ENCODE measurements at places on chromosomes 7 and 10.
A peak's percentile ranks its signal among the peaks of the same experiment; 100 is the strongest.

DNA sequence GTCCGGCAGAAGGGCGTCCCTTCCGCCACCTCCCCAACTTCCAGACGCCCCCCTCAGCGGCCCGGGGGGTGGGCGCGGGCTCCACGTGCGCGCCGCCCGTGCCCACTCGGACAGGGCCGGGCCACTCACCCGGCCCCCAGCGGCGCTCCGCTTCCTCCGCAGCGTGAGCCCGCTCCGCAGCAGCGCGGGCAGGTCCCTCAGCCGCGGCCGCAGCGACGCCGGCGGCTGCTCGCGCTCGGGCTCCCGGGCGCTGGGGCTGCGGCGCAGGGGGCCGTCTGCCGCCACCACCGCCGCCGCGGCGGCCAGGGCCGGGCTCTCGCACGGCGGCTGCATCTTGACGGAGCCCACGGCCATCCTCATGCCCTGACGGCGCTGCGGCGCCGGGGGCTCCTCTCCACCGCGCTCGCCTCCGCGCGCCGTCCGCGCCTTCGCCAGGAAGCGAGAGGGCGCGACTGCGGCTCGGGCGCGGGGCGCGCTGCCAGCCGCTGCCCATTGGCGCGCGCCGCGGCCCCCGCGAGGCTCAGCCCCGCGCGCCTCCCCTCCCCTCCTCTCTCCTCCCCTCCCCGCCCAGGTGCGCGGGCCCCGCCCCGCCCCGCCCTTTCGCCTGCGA, at the start of gene RAPGEF5:
Gene RAPGEF5, minus strand, starts transcription at position 454 of the 610 bp plus-strand sequence. Its CDS starts 94 bp downstream, at position 360.
- peak; percentile 59 for DNase-seq

- DNase-seq = no peak
Measured at GRCh38 chr10:97222326-97222961, 36.7 kb upstream of the SLIT1 start.

DNA sequence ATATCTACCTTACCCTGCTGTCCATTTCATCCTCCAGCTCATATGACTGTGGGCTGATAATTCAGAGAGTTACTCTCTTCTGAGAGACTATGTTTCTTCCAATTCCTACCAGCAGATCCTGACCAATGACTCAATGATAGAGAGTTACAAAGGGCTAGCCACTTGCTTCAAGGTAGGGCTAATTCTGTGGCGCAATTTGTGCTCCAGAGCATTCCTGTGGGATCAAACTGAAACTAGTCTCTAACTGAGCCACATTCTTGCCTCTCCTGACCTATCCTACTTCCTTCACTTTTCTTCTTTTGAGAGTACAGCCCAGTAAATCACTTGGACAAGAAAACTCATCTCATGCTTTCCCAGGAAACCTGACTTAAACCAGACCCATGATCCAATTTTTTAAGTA, 17.9 kb upstream of the ASZ1 start:
- DNase-seq = no peak

- no peak for DNase-seq
Measured at GRCh38 chr7:158111906-158112570, 475.6 kb downstream of the PTPRN2 start.

GRCh38 chr10:12797471-12798262, 203.8 kb downstream of the CCDC3 start:
- DNase-seq = no peak

DNA sequence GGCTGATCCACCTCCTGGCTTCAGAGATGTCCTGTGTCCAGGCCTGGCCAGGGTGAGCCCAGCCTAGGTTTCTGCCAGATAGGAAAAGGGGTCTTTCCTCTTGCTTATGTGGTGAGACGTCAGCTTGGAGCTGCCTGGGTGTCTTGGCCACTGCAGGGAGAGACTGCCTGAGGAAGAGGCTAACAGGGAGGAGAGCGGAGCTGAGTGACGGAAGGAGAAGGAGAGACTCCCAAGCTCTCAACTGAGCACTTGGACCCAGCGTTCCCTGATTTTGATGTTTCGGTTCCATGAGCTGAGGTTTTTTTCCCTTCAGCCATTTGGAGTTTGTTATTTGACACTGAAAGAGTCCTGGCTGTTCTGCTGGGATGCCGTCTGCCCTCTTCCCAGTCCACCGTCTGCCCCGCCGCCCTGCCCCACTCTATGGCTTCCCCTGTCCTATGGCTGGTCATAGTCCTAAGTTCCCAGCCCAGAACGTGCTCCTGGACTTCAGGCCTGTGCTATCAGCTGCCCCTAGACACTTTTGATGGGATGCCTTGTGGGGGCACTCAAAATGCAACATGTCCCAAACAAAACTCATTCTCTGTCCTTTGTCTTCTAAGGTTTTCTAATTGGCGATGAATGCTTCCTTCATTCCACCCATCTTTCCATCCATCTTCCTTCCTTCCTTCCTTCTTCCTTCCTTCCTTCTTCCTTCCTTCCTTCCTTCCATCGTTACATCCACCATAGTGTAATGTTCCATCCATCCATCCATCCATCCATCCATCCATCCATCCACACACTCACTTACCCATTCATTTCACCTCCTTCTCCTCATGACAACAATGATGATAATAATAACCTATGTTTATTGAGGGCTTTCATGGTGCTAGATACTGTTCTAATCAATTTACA, 20.3 kb upstream of the PCBD1 start:
- peak; percentile 39 for DNase-seq

- no peak for DNase-seq
Measured at GRCh38 chr7:118855290-118855689, 630.8 kb downstream of the ANKRD7 start.

DNA sequence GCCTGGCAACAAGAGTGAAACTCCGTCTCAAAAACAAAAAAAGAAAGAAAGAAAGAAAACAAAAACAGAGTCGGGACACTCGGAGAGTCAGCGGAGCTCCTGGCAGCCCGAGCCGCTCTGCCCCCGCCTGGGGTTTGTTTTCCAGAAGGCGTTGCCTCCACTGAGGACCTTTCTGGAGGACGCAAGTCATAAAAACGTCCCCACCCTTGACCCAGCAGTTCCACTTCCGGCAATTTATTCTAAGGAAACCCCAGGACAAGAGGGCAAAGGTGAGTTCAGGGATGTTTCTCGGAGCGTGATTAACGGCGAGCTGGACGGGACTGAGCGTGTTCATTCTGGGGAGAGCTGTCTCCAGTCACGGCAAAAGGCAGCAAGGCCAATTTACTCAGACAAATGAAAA, 27.0 kb upstream of the SUN1 start:
- DNase-seq = peak; percentile 82

DNA sequence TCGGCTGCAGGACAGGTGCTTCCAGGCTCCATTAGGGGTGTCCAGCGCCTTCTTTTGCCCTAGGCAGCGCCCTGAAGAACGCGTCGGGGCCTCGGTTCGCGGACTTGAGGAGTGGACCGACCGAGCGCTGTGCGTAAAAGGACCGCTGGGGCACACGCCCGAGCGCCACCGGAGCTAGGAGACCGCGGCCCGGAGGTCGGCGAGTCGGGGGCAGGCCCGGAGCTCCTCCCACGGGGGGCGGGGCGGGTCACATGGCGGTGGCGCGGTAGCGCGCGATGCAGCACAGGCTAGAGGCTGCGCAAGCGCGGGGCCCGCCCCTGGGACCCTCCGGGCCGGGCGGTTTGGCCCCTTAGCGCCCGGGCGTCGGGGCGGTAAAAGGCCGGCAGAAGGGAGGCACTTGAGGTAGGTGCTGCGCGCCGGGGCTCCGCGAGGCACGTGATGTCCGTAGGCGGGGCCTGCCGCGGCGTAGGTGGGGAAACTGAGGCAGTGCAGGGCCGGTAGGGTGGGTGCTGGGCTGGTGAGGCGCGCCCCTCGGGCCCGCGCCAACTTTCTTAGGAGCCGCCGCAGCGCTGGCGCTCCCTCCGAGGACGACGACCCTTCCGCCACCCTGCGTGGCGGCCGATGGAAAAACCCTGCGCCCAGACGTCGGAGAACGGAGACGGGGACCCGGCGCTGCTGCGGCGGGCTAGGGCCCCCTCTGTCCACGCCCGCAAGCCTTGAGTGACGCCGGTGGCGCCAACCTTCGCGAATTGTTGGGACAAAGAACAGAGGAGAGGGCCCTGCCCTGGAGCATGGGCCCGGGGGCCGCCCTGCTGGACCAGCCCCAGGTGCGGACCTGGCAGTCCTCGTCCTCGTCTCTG, at the start of gene PRXL2A:
Gene PRXL2A, plus strand, starts transcription at position 310 of the 860 bp plus-strand sequence. CDS start 11,917 bp downstream, outside the sequence.
- DNase-seq = peak; percentile 96

GRCh38 chr10:43955002-43955596, 306.4 kb upstream of the ZNF32 start:
- DNase-seq = no peak

- peak; percentile 69 for DNase-seq
Measured at GRCh38 chr7:67364441-67365017, 367.9 kb downstream of the TYW1 start.

DNA sequence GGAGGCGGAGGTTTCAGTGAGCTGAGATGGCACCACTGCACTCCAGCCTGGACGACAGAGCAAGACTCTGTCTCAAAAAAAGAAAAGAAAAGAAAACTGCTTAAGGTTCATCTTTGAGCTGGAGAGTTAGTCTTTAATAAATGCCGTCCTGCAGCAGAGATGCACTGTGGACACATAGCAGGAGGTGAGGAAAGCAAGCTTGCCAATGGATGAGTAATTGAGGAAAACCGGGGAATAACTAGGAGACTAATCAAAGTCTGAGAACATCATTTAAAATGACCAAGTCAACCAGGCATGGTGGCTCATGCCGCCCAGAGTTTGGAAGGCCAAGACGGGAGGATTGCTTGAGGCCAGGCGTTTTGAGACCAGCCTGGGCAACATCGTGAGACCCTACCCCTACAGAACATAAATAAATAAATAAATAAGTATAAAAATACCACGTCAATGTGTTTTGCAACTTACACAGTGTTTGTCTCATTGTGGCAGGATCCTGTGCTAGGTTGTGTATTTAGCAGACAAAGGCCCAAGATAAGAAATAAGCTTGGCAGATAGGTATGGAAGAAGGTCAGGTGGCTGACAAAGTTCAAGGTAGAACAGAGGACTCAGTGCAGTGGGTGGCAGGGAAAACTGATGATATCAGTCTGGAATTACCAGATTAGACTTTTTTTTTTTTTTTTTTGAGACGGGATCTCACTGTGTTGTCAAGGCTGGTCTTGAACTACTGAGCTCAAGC, 115.7 kb upstream of the KMT2C start:
- no peak for DNase-seq

DNA sequence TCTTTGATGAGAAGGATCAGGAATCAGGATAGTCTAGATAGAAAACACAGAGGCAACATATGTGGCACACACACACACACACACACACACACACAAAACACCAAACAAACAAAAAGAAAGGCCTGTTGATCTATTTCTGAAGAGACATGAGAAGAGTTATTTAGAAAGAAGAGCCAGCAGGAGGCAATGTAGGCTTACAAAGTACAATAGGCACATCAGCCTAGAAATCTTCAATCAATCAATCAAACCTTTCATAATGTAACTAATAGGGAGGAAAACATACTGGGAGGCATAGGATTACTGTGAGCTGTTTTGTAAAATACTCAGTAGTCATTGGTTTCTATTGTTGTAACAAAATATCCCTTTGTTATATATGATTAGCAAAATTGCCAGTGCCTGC, 47.3 kb upstream of the TES start:
- DNase-seq = no peak

GRCh38 chr7:82600531-82600930, 157.0 kb upstream of the CACNA2D1 start:
- DNase-seq = no peak

DNA sequence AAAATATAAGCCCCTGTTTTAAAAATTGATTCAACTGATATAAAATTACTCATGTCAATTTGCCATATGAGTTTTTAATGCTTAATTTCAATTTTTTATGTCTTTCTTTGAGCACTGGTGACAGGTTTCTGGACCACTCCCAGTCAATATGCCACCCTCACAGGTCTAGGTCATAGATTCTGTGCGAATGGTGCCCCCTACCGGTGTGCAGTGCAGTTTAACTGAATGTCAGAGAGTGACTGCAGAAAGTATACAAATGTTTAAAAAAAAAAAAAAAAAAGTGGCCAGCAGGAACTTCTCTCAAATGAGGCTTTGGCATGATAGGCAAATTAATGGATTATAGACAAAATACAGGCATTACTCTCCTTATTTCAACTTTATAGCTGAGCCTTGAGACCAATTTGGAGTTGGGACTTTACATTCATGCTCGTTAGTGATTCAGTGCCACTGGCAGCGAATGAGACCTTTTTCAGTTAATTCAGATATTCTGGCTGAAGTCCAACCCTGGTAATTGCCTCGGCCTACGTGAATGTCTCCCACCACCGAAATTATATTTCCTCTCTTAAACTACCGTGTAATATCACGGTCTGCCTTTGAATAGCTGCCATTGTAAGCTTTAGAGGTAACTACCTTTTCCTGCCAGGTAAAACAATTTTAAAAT, 427.6 kb downstream of the PHTF2 start:
- DNase-seq = peak; percentile 79

- DNase-seq = no peak
Measured at GRCh38 chr10:122419016-122419415, 35.4 kb upstream of the ARMS2 start.

DNA sequence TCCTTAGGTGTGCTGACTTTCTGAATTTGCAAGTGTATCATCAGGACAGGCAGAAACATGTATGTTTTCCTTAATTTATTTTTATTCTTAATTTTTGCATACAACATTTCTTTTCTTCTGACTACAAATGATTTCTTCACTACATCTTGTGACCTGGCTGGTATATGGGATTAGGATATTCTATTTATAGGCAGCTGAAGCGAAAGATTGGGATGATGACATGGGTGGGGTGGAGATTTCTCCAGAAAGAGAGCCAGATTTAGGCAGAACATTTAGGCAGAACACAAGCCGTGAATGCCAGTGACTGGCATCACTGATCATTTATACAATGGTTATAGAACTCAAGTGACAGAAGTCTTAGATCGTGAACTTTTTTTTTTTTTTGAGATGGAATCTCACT, 256.7 kb downstream of the KLF6 start:
- no peak for DNase-seq

DNA sequence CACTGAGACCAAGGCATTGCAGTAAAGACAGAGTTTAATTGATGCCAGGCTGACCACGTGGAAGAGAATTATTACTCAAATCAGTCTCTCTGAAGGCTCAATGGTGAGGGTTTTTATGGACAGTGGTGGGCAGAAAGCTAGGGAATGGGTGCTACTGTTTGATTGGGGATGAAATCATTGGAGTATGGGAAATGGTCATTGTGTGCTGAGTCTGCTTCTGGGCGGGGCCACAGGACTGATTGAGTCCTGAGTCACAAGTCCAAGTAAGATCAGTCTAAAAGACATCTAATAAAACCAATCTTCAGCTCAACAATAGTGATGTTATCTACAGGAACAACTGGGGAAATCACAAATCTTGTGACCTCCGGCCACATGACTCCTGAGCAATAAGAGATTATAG, 868.4 kb downstream of the SORCS3 start:
- no peak for DNase-seq

DNA sequence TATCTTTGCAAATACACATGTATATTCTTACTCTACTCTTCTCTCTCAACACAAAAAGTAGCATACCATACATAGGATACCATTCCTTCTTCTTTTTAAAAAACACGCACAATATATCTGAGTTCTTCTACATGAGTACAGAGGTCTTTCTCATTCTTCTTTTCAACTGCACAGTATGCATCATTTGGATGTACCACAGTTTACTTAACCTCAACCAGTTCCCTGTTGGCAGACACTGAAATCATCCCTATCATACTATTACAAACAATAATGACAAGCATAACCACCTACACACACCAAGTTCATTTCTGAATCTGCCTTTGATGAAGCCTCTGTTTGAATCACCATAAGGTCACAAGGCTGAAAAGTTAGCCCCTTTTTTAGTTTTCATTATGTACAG, 25.7 kb upstream of the GGCT start:
- DNase-seq = no peak

- no peak for DNase-seq
Measured at GRCh38 chr7:47484923-47485639, 96.8 kb downstream of the TNS3 start.

Measured in right cardiac atrium (tissue), 5 donors.